Transverse colon (tissue), 4 donors: ENCODE measurements at places on chromosomes 2 and 18. TPM values are rescaled to one million over a fixed set of nuclear protein-coding genes. Genes with fewer than 3 reads are reported as not detected.

DNA sequence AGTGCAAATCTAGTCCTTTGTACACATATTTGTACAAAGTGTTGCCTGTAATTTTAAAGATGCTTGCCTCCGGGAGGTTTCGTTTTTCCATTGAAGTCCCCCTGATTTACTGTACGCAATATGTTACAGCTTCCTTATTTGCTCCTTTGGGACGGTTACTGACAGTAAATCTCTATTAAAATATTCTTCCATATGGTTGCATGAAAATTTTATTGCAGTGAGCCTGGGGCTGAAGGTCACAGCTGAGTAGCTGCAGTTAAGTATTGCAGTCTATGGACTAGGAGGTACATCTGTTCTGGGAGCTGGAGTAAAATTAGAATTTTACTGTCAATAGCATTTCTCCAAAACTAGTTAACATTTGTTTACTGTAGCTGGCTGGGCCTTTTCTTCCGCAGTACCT lies 119.2 kb downstream of the ETAA1 start:
- DNase-seq, result peak; percentile 15

DNA sequence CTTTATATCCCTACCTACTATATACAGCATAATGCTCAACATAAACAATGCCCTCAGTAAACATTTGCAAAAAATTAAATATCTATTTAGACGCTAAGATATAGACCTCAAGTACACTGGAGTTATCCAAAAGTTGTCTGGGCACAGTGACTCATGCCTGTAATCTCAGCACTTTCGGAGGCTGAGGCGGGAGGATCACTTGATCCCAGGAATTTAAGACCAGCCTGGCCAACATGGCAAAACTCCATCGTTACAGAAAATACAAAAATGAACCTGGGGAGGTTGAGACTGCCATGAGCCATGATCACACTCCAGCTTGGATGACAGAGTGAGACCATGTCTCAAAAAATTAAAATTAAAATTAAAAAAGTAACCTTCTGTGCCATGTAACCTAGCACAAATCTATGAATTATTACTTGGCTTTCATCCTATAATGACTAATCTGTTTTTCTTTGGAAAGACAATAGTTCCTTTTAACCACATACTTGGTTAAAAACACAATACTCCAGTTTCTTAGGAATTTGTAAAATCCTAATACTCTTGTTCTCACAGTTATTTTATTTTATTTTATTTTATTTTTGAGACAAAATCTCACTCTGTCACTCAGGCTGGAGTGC lies 6.7 kb upstream of the TNFAIP6 start:
- no peak for DNase-seq

- DNase-seq, result no peak
Measured at GRCh38 chr2:199433204-199433832, 24.4 kb downstream of the SATB2 start.

SKA1 gene
- total RNA-seq, result 0.14 TPM

DNA sequence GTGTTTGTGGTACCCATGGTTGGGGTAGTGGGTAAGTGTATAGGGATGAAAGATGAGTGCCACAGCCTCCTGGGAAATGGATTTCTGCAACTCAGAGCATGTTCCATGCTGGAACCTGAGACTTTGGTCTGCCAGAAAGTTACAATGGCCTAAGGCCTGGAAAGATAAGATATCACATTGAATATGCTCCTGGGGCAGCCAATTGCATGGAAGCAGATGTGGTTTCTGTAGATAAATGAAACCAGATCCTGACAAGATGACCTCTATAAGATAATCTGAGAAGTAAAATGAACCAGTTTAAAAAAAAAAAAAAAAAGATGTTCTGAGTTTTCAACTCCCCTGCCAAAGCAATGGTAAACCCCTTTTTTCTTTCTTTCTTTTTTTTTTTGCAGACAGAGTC lies 91.4 kb upstream of the NCK2 start:
- no peak for DNase-seq

DNA sequence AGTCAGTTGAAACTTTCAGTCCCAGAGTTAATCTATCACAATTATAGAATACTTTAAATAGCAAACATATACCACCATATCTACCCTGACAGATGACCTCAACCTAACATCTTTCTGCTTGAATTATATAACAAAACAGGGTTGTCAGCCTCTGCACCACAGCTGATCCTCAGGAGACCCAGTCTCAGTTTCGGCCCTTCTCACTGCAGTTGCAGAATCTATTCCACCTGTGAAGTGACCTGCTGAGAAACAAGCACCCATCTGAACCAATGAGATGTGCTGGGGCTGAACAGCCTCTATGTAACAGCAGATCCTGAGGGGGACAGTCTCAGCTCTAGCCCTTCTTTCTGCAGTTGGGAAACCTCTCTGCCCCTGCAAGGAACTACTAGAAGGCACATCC lies 567.6 kb downstream of the KCNJ3 start:
- no peak for DNase-seq

DNA sequence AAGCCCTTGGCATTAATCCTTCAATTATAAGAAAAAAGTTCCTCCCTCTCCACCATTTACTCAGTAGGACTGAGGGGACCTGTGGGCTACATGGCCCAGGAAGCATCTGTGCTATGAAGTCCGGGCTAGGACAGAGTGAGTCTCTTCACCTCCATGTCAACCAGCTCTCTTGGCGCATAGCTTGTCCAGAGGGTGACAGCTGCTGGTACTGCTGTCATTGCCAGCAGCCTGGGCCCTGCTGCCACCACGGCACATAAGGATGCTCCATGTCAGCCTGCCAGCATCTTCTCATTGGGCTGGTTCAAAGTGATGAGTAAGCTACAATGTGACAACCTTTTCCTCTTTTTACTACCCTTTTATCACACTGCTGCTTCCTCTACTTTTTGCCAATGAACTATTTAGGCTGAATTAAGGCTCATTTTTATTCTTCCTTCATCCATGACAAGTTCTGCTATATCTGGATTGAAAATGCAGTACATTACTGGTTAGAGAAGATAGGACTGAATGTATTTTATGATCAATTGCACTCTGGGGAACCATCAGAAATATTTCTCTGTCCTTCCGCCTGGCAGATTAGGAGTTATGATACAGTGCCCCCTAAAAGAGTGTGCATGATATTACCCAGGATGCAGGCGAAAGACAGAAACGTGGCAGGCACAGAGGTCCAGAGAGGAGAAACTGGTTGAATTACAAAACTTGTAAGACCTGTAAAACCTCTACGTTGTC lies 258.9 kb upstream of the TNP1 start:
- no peak for DNase-seq

GRCh38 chr2:138223319-138223718 lies 259.0 kb downstream of the HNMT start:
- no peak for DNase-seq

DNA sequence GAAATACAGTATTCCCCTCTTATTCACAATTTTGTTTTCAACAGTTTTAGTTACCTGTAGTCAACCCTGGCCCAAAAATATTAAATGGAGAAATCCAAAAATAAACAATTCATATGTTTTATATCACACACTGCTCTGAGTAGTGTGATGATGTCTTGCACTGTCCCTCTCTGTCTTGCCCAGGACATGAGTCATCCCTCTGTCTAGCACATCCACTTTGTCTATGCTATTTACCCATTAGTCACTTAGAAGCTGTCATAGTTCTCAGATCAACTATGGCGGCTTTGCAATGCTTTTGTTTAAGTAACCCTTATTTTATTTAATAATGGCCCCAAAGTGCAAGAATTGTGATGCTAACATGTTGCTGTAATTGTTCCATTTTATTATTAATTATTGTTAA lies 380.6 kb upstream of the REG3G start:
- DNase-seq, result no peak

DNA sequence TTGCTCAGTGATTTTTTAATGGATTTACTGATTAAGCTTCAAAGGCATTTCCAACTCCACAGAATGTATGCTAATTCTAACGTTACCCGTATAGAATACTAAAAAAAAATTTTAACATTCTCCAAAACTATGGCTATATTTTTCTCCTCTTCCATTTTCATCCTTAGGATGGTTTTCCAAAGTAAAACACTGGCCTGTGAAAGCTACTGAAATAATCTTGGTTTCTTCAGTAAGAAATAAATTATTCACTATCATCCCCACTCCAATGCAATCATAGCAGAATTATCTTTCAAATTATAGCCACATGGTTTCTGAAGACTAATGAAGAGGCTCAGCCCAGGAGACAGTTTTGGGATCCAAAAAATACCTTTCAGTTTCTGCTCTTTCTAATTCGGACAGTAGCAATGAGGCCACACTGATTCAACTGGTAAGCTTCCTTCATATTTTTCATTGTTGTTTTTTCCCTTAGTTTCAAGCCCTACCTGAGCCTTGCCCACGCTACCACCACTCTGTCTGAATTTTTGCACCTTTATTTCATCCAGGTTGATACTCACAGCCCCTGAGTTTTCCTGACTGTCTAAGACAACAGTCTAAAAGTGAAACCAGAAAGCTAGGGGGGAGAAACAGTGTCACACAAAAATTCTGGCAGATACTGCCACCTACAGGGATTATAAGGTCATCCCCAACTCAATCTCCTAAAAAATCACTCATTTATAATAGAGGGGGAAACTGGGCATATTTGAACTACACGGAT lies 887.9 kb downstream of the NRXN1 start:
- DNase-seq, result no peak
